Stimulated activated CD4-positive, alpha-beta T cell treated with anti-CD3 and anti-CD28 coated beads, Interleukin-1b, Interleukin-23, amount 100 ng/mL, for 1 hour (primary cell): ENCODE measurements at places on chromosomes 16 and 17.

- no peak for DNase-seq
Measured at GRCh38 chr17:47251421-47251940, 2.1 kb upstream of the ITGB3 start.

GRCh38 chr16:68768175-68768574 lies 31.1 kb downstream of the CDH1 start:
- DNase-seq = no peak

DNA sequence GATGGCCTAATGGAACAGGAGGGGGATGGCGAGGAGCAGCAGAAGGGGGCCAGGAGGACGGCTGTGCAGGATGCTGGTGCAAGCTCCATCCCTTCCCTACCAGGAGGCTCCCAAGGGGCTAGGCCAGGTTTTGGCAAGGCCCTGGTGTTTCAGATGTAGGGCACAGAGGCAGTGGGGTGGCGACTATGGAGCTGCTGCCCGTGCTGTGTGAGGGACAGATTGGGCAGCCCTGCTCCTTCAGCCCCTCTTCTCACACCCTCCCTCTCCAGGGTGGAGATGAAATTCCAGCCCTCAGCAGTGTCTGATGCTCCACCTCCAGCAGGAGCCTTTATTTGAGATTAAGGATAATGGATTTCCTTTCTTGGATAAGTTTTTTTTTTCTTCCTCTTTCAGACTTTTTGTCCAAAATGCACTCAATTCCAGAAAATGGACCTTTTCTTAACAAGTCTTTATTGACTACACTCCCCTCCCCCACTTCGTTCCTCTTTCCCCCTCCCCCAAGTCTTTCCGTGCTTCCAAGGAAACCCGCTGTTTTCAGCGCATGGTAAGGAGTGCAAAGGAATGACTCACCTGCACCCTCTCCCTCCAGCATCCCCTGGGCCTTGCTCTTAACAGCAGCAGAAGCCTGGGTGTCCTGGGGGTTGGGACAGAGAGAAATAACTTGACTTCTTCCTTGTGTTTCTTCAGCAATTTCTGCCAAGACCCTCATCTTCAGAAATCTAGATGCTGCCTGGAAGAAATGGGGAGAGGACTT lies 95.2 kb downstream of the CCDC182 start:
- no peak for DNase-seq

DNA sequence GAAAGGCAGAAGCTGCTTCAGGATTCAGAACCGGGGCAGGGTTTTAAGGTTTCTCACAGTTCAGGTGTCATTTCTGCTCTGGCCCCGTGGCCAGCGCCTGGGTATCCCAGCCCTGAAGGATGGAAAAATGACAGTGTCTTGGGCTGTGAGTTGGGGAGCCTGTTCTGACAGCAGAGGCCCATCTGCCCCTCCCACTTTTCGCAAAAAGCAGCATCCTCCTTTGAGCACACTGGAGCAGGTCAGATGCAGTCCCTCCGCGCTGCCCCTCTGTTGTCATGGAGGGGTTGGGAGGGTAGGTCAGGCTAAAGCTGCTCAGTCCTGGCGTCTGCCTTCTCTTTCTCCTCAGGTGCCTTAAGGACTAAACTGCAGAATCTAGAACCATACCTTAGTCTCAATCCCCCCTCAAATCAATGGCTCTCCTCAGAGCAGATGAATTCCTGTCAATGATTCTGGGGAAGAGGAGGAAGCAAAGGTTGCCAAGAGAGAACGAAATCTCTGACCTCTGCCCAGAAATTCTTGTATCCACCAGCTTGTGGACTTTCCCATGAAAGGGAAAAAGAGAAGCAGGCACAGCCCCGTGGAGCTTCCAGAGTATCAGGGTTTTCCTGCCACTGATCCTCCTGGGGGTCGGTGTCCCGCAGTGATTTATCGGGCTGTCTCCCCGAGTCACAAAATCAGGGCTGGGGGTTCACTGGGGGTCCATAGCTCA lies 7.3 kb downstream of the NEUROD2 start:
- DNase-seq = no peak

GRCh38 chr17:80396157-80397033 lies 18.6 kb upstream of the ENDOV start:
- DNase-seq = no peak

DNA sequence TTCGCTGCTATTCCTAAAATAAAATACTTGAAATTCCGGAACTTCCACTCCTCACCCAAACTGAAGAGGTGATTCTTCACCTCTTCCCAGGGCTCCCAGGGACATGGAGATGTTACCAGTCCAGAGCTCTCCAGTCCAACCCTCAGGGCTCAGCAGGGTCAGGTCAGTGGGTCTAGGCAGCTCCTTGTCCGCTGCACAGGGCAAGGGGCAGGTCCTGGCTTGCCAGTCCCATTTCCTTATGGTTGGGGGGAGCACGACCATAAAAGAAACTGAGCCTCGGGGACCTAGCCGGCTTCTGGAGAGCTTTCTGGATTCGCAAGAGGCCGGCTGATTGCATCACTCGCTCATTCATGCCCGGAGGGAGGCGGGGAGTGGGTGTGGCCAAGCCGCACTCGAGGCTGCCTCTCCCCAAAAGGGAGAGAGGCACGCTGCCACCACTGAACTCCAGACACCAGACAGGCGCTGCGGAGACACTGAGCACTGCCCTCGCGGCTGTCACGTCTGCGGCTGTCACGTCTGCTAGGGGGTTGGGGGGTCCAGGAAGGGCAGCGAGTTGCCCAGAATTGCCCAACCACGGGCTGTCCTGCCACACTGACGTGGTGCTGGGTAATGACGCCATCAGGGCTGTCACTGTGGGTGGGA lies 15.8 kb downstream of the SLC7A5 start:
- DNase-seq = peak; percentile 74

DNA sequence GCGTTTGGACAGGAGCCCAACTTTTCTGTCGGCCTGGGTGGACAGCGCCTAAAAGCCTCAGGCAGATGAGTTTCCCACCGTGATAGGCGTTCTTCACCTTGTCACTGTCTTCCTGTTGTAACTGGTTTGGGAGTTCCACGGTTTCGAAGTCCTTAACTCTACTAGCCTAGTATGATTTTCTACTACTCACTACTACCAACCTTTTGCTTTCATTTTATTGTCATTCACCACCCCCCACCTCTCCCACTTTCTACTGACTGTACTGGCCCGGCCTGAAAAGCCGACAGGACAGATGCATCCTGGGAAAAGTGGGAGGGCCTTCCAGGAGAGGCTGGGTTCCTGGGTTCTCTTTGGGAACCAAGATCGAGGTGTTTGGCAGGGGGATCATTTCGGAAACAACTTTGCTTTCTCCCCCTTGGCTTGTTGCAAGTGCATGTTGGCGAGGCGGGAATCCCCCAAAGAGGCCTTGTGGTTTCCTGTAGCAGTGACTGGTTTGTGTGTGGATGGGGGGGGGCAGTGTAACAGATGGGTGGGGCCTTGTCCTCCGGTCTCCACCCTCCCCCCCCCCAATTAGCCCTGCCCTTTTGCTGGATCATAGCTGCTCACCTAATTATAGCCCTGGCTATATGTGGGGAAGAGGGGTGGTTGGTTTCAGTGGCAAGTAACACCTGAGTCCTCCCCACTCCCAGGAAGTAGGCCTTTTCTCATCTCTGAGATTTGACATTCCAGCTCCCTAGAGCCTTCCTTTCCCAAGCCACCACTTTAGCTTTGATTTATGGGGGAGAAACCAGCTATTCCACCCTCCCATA lies 1.4 kb downstream of the EIF5A start:
- DNase-seq = peak; percentile 62

- no peak for DNase-seq
Measured at GRCh38 chr17:61058066-61058465, 341.6 kb upstream of the TBX2 start.

DNA sequence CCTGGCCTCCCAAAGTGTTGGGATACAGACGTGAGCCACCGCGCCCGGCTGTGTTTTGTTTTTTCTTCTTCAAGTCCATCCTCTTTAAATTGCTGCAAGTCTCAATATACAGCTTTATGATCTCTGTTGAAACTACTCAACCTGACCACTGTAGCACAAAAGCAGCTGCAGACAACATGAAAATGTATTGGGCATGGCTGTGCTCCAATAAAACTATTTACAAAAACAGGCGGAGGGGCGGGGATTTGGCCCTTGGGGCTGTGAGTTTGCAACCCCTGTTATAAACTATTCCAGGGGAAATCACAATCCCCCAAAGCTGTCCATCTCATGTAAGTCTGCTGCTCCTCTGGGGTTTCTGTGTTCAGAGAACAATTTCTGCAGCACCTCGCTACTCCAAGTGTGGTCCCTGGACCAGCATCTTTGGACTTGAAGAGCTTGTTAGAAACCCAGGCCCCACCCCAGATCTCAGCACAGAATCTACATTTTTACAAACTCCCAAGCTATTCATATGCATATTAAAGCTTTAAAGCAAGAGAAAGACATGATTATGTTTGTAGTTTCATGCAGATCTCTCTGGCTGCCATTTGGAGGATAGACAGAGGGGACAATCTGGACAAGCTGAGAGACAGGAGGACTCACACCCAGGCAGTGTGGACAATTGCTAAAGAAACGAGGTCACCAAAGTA lies 33.6 kb downstream of the TEKT5 start:
- DNase-seq = no peak

DNA sequence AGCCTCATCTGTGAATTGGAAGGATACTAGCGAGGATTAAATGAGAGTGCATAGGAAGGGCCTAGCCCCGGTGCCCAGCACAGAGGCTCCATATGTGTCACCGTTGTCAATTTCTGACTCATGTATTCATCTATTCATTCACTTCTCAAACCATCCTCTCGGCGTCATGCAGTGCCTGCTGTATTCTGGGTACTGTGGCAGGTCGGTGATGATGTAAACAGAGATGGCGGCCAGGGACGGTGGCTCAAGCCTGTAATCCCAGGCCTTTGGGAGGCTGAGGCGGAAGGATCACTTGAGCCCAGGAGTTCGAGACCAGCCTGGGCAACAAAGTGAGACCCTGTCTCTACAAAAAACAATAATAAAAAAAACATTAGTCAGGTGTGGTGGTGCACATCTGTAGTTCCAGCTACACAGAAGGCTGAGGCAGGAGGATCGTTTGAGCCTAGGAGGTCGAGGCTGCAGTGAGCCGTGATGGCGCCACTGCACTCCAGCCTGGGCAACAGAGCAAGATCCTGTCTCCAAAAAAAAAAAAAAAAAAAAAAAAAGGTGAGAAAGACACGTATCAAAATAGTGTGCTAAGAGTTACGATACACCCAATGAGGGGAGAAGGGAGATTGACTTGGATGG lies 4.3 kb upstream of the PPP1R1B start:
- no peak for DNase-seq

DNA sequence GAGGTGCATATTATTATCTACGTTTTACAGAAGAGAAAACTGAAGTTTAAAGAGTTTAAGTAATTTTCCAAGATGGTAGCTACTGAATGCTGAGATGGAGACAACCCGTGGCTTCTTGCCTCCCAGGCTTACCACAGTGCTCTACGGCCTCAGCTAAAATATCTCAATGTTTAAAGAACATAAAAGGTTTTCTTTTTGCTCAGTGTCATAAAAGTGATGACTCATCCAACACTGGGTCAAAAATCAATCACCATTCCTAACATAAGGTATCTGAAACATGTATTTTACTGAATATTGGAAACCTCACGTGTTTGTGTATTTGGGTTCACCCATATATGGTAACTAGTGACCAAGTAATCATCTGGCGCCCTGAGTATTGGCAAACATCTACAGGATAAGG lies 18.4 kb downstream of the ABCA9 start:
- no peak for DNase-seq

GRCh38 chr17:49074851-49075540 lies 57.6 kb upstream of the B4GALNT2 start:
- no peak for DNase-seq

DNA sequence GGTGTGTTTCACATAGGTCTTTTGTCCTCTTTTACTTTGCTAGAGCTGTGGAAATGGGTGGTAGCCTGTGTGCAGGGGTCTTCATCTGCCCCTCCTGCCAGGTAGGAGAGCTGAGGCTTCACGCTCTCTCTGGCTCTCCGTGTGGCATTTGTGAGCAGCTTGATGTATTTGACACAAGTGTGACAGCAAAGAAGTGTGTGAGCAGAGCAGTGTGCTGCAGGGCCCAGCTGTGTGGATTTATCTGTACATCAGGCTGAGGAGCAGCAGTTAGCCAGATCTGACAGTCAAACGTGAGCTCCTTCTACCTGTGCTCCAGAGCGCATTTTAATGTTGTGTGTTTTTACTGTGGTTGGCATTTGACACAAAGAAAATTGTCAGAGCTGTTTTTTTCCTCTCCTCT lies 101.8 kb downstream of the FTO start:
- no peak for DNase-seq

GRCh38 chr17:55527540-55528118 lies 16.4 kb upstream of the SMIM36 start:
- DNase-seq = no peak

DNA sequence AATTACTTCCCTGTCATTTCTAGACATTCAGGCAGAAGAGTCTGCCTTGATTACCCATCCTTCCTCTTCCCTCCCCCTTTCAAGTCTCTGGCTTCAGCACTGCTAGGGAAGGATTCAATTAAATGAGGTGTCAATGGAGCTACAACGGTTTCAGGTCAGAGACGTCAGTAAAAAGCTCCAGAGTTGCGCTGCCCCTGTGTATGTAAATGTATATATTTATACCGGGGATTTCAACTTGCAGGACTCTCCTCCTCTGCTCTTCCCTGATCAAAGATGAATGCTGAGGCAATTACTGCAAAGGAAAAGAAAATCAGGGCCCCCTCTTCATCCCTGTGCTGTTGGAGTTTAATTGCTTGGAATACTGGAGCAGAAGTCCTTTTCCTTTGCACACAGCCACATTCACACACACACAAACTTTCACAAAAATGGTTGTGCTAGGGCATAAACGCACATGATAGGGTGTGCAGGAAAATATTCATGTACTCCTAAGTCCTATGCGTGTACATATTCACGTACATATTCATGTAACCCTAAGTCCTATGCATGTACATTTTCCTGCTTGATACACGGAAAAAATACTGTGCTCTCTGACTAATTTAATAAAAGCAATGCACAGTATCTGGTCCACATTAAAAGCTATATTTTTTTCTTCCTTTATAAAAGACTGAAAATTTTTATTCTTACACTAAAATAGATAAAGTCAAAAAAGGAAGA lies 129.7 kb upstream of the PMFBP1 start:
- no peak for DNase-seq

GRCh38 chr17:59846394-59847165 lies 46.2 kb downstream of the TUBD1 start:
- DNase-seq = no peak

DNA sequence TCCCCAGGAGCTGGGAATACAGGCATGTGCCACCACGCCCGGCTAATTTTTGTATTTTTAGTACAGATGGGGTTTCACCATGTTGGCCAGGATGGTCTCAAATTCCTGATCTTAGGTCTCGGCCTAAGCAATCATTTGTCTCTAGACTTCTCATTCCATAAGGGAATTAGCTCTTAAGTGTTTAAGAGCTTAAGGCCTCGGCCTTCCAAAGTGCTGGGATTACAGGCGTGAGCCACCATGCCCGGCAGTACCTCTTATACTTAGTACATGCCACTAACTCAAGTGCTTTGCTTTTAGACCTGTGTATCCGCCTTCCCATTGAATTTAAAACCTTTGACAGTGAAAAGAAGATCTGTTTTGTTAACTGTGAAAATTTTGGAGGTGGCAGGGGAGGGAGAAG lies 16.6 kb upstream of the IL21R start:
- DNase-seq = no peak

GRCh38 chr16:1548233-1548632 lies 14.8 kb downstream of the TMEM204 start:
- no peak for DNase-seq

- no peak for DNase-seq
Measured at GRCh38 chr16:14011001-14011400, 60.1 kb upstream of the MRTFB start.
